ENCODE measurements at places on chromosomes 11 and 22.

DNA sequence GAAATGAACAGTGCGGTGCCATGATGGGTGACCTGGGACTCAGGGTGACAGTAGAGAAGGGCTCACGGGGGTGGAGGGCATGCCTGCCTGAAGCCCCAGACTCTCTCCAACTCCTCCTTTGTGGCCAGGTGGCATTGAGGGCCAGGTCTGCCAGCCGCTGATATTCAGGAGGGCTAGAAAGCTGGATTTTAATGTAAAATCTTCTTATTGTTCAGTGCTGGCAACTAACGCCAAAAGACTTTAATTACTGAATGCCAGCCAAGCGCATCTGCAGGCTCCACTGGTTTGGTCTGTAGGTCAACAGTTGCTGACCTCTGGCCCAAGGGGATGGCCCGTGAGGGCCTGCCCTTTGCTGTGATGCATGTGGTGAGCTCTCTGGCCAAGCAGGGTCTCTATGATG lies 10.3 kb downstream of the MRGPRG start:
- H3K4me3 ChIP-seq, result no peak overlapping the region
- no peak overlapping the region for H3K27ac ChIP-seq
- no peaks in the 10 kb centered on the region for H3K36me3 ChIP-seq
- peaks cover 29% of the 10 kb centered on the region for H3K27me3 ChIP-seq
- no peak for DNase-seq

DNA sequence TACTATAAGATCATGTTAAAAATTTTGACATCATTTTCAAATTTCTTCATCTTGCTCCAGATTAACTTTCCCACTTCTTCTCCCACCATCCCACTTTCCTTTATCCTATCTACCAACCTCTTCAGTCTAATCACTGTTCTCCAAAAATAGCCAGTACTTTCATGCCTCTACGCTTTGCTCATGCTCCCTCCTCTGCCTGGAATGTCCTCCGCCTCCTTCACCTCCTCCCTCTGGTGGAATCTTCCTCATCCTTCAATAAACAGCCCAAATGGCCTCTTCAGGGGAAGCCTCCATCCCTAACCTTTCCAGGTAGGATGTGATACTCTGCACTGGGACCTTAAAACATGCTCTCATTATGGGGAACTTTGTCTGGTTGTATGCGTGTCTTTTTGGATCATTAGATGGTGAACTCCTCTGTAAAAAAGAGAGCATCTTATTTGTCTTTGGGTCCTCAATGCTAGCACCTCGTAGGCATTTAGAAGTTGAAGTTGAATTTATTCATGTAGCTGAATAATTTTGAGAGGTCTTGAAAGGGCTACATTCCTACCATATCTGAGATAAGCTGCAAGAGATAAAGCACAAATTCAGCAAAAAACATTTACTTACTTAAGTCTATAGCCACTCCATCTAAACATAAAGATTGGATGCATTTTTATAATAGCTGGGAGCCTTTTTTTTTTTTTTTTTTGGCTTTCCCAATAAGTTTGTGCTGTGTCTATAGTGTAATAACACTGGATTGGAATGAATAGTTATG lies 8.0 kb upstream of the CSRP3 start:
- H3K27me3 ChIP-seq, result peaks cover 30% of the 10 kb centered on the region
- H3K4me3 ChIP-seq, result no peak overlapping the region
- no peak overlapping the region for H3K27ac ChIP-seq

DNA sequence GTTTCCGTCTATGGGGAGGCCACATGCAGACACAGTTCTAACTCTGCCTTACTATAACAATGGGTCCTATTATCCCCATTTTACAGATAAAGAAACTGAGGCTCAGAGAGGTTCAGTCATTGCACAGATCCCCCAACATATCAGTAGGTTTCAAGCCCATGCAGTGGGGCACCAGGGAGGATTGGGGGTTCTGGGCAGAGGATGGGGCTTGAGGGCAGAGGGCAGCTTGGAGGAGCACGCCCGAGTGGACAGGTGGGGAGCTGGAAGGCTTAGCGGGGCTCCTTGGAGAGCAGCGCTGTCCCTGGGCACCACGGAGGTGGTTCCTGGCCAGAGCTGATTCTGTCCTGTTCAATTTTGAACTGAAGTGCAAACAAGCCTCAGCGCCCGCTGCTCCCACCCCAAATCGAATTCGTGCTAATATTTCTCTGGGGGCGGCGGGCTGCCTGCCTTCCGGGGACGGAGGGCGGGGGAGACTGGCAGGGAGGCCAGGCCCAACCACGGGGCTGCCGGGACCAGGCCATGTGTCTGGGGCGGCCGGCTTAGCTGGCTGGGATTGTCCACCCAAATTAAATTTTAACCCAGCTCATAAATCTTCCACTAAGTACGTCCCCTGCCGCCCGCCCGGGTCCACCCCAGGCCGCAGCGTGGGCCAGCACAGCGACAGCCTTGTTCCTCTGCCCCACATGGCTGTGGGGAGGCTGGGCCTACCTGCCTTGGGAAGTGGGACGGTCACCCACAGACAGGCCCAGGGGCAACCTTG lies 49.4 kb downstream of the FLRT1 start:
- no peak for DNase-seq
- no peak overlapping the region for H3K27ac ChIP-seq
- H3K36me3 ChIP-seq, result no peaks in the 10 kb centered on the region
- peaks cover 10% of the 10 kb centered on the region for H3K27me3 ChIP-seq

- H3K27me3 ChIP-seq, result no peaks in the 10 kb centered on the region
- no peak for DNase-seq
- peaks cover 52% of the 10 kb centered on the region for H3K4me1 ChIP-seq
- peak overlapping the region; percentile 90 for H3K27ac ChIP-seq
- peak overlapping the region; percentile 35 for H3K4me3 ChIP-seq
Observed at GRCh38 chr22:41841085-41841712, 8.3 kb downstream of the SREBF2 start.

GRCh38 chr11:8732748-8733241 lies 50.2 kb downstream of the RPL27A start:
- no peak overlapping the region for H3K4me3 ChIP-seq
- no peak for DNase-seq
- H3K27me3 ChIP-seq, result no peaks in the 10 kb centered on the region
- H3K27ac ChIP-seq, result no peak overlapping the region
- peaks cover 17% of the 10 kb centered on the region for H3K4me1 ChIP-seq
- peaks cover 5% of the 10 kb centered on the region for H3K36me3 ChIP-seq

- H3K27me3 ChIP-seq, result peaks cover 20% of the 10 kb centered on the region
- H3K27ac ChIP-seq, result no peak overlapping the region
- no peaks in the 10 kb centered on the region for H3K4me1 ChIP-seq
- H3K4me3 ChIP-seq, result no peak overlapping the region
Observed at GRCh38 chr11:124518989-124519451, 24.4 kb downstream of the OR8B12 start.

DNA sequence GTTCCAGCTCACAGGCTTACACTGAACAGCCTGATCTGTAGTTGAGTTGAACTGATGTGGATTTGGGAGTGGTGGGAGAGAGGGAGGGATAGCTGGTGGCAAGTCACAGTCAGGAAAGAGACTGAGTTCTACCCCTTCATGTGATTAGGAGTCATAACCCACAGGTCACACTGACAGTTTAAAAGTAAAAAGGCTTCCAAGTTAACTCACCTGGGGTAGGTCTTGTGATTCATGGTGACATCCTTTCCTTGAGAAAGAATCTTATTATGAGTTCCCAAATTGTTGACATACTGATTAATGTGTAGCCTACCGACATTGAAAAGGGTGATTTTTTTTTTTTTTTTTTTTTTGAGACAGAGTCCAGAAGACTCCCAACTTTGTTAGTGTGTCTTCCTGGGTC lies 5.4 kb downstream of the IZUMO1R start:
- peaks cover 4% of the 10 kb centered on the region for H3K4me1 ChIP-seq
- no peak for DNase-seq
- H3K27me3 ChIP-seq, result peaks cover 10% of the 10 kb centered on the region
- H3K4me3 ChIP-seq, result no peak overlapping the region

DNA sequence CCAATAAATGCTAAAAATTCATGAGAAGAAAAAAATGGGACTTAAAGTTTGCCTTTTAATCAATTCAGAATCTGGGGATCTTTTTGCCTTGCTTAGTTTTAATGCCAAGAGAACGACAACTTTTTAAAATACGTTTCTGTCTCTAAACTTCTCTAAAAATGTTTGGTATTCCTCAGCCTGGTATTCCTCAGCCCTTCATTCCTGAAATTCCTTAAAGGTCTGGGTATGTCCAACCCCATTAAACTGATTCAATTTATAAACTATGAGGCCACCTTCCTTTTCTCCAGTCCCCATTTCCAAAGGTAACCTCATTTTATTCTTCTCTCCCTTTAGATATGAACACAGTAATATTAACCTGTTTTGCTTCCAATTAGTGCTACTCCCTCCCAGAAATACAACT lies 16.6 kb downstream of the POLA2 start:
- no peak overlapping the region for H3K27ac ChIP-seq
- no peak for DNase-seq
- H3K4me1 ChIP-seq, result peaks cover 7% of the 10 kb centered on the region
- peaks cover 7% of the 10 kb centered on the region for H3K36me3 ChIP-seq
- no peak overlapping the region for H3K4me3 ChIP-seq

DNA sequence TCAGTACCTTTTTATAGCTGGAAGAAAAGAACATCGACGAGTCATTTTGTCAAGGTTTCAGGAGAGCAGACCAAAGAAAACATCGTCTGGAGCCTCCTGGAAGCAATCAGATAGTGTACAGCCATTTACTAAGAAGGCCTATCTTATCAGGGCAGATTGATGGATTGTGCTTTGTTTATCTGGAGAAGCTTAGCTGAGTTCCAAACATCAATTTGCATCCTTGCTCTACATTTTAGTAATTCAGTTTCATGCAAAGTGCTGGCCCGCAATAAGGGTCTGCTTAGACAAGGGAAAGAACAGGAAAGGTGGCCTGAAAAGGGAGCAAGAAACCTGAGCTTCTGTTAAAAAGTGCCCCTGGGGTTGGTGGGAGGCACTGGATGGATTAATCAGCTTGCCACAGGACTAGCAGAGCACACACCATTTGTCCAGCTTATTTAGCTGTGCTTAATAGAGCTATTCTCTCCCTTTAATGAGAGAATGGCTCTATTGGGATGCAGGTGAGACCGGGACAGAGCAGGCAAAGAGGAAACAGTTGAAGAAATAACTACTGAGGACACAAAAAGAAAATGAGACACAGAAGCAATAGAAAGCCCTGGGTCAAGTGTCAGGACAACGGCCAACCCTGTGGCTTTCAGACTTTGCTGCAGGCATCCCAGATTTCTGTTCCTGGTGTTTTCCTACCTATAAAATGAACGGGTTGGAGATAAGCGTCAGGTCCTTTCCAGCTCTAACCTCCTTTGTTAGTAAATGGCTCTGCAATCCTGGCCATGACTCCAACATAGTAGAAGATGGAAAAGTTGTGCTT lies 122.1 kb upstream of the TTC12 start:
- peaks cover 68% of the 10 kb centered on the region for H3K4me1 ChIP-seq
- H3K27me3 ChIP-seq, result peaks cover 16% of the 10 kb centered on the region
- no peaks in the 10 kb centered on the region for H3K36me3 ChIP-seq
- peak overlapping the region; percentile 6 for H3K27ac ChIP-seq

- no peak for DNase-seq
- H3K4me3 ChIP-seq, result peak overlapping the region; percentile 50
- peak overlapping the region; percentile 56 for H3K27ac ChIP-seq
- peaks cover 22% of the 10 kb centered on the region for H3K4me1 ChIP-seq
- H3K36me3 ChIP-seq, result peaks cover 35% of the 10 kb centered on the region
- H3K27me3 ChIP-seq, result no peaks in the 10 kb centered on the region
Observed at GRCh38 chr22:36228944-36229343, 10.4 kb downstream of the APOL2 start.

DNA sequence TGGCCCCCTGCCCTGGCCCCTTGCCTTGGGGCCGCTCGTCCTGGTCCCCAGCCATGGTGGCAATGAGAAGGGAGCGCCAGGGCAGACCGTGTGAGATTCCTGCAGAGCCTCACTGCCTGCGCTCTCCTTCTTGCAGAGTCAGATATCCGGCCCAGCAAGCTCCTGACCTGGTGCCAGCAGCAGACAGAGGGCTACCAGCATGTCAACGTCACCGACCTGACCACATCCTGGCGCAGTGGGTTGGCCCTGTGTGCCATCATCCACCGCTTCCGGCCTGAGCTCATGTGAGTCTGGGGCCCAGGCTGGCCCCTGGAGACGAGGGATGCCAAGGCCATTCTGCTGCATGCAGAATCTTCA lies 114.1 kb downstream of the MICAL2 start:
- no peak overlapping the region for H3K4me3 ChIP-seq
- H3K4me1 ChIP-seq, result peaks cover 25% of the 10 kb centered on the region
- H3K27ac ChIP-seq, result peak overlapping the region; percentile 89
- no peaks in the 10 kb centered on the region for H3K36me3 ChIP-seq
- H3K27me3 ChIP-seq, result no peaks in the 10 kb centered on the region

DNA sequence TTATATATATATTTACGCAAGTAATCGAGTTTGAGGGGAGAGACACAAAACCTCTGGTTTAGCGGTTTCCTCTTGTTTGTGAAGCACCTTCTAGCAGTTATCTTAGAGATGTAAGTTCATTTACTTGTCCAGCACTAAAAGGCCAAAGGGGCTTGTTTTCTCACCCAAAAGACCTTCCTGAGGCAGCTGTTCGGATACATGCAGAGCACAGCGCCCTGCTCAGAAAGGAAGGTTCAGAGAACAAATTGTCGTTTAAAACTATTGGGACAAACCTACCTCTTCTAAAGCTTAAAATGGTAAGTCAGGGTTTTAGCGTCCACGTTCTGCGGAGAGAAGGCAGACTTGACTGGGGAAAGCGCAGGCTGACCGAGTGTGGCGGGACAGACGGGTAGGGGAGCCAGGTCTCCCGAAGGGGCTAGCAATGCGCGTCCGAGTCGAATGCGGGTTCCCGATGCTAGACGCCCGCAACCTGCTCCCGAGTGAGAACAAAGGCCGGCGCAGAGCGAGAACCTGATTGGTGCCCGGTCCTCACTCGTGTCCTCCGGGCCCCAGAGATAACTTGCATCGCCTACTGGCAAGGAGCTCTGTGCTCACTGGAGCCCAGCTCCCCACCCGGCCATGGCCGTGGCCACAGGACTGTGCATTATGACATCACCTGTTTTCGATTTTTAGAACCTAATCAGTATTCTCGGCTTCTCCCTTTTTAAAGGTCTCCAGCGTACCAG lies 1.0 kb upstream of the SESN3 start:
- H3K36me3 ChIP-seq, result no peaks in the 10 kb centered on the region
- no peak overlapping the region for H3K27ac ChIP-seq
- H3K4me1 ChIP-seq, result peaks cover 8% of the 10 kb centered on the region
- H3K4me3 ChIP-seq, result no peak overlapping the region

DNA sequence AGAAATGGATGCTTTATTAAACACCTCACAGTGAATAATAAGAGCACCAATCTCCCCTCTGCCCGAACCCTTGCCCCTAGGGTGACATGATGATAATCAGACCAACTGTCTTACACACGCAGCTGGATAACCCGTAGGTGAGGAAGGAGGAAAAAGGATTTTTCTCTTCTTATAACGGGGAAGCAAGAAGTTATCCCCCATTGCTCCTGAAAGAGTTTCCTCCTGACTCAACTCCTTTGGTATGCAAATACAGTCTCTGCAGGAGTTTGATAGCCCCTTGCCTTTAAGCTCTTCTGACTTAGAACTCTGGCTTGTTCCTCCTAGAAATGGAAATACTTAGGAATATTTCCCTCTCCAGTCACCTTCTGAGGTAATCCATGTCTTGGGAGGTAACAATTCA lies 455.8 kb downstream of the TMEM135 start:
- no peak overlapping the region for H3K4me3 ChIP-seq
- no peaks in the 10 kb centered on the region for H3K4me1 ChIP-seq
- no peak for DNase-seq
- H3K36me3 ChIP-seq, result no peaks in the 10 kb centered on the region
- H3K27me3 ChIP-seq, result peaks cover 3% of the 10 kb centered on the region

GRCh38 chr11:118102721-118103261 lies 16.0 kb upstream of the SMIM35 start:
- H3K36me3 ChIP-seq, result no peaks in the 10 kb centered on the region
- peaks cover 12% of the 10 kb centered on the region for H3K4me1 ChIP-seq
- H3K4me3 ChIP-seq, result no peak overlapping the region
- no peak for DNase-seq

All from type B pancreatic cell (in vitro differentiated cells).